NCI-H446 (cell line): ENCODE measurements at places on chromosomes 4 and X.

DNA sequence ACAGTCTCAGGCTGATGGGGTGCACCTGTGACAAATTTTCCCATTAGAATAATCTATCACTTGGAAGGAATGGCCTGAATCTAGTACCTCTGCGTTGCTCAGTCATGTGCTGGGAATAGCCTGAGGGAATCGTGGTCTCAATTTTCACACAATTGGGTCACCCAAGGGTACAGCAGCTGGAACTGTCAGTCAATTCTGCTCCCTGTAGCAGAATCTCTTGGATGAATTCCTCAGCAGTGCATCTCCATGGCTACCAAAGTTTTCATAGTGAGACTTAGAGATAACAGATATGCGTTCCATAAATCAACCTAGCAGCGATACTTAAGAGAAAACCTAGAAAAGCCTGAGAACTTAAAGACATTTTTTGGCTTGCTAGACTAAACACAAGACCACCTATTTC lies 288.7 kb upstream of the CTSO start:
- no peak for DNase-seq

- DNase-seq, result no peak
Observed at GRCh38 chrX:40727581-40728252, 7.6 kb downstream of the MED14 start.

GRCh38 chr4:38266616-38267015 lies 306.4 kb downstream of the PTTG2 start:
- no peak for DNase-seq

- DNase-seq, result no peak
Observed at GRCh38 chr4:108334031-108334430, 165.3 kb upstream of the LEF1 start.

- no peak for DNase-seq
Observed at GRCh38 chr4:15901998-15902397, 36.5 kb downstream of the FGFBP1 start.
